ENCODE measurements at places on chromosomes 16 and 17.

DNA sequence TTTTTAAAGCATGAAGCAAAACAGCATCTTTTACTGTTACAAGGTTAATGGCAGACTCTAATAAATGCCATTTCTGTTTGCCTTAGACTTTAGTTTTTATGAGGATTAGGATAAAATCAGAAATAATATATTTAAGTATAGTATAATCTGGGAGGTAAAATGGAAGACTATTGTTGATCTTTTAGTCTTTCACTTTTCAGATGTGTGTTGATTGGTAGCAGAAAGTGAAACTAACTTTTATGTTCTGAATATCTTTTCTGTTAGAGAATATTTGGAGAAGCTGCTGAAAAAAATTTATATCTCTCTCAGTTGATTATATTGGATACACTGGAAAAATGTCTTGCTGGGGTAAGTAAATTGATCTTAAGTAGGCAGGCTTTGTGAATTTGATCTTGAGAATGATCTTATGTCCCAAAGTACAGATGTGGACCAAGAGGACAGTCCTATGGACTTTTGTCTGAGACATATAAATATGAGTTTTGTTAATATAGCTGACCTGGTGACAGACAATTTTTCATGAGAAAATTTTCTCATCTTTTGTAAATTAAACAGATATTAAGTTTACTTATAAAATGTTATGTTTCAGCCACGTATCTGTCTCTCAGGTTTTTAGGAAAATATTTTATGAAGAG is 64.1 kb downstream of the NF1 start:
- DNase-seq, result no peak

DNA sequence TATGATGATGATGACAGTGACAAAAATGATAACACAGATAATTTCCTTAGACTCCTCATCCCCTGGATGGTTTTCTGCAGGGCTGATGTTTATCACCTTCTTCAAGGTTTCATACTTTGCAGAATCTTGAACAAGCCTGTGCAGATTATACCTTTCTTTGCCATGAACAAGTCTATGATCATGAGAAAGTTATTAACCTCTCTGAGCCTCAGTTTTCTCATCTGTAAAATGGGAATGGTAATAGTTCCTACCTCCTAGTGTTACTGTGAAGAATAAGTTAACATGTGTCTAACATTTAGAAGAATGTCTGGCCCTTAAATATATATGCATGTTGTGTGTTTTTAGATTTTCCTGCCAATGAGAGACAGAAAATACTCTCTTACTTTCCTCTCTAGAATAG is 321.8 kb downstream of the SNX29 start:
- DNase-seq, result no peak

- no peak for DNase-seq
Observed at GRCh38 chr16:71542377-71542776, 16.2 kb downstream of the CHST4 start.

DNA sequence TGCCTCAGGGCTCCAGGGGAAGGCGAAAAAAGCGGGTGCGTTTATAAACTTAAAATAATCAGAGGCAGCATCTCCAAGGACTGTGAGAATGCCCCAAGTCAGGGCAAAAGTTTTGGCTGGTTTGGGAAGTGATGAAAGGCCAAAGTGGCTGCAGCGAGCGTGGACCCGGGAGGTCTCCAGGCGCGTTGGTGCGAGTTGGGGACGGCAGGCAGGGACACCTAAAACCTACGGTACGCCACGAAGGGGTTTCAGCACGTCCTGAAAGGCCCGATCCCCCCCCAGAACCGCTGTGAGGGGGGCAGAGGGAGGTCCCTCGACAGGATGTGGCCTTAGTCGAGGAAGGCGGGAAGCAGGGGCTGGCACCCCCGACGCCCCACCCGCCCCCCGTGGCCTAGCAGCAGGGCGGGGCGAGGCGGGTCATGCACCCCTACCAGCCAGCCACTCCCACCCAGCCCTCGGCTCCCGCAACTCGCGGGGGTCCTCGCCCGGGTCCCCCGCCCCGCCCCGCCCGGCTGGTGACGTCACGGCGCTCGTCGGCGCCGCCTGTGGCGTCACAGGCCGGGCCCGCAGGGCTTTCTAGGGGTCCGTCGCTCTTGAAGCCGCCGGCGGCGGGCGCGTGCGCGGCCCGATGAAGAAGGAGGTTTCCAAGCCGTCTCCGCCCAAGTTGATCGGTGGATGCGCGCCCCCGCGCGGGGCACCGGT is at the start of gene MYCBPAP:
TSS of gene MYCBPAP (plus strand) at position 569 of the 702 bp plus-strand sequence. CDS start 236 bp downstream, outside the sequence.
- peak; percentile 86 for DNase-seq

GRCh38 chr16:87252269-87252970 is 64.8 kb downstream of the C16orf95 start:
- no peak for DNase-seq

- no peak for DNase-seq
Observed at GRCh38 chr17:45680360-45680759, 103.8 kb upstream of the CRHR1 start.

DNA sequence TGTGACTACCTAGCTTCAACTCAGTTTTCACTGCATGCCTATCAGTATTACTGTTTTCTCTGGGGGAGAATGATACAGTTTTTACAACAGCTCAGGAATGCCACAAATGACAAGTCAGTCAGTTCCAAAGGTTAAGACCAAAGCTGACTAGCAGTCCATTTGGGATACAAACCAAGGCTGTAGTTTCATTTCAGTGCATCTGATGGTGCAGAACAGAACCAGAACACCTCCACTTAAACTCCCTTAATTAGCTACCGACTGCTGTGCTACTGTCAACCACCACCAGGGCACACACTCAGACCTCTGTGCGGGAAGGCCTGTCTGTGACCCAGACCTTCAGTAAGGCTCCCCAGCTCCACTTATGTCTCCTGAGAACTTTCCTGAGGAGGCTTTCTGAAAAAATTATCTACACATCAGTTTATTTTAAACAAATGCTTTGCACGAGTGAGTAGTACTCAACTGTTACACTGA is 20.4 kb downstream of the NFE2L1 start:
- no peak for DNase-seq

GRCh38 chr16:78122774-78123315 is 23.4 kb downstream of the WWOX start:
- peak; percentile 81 for DNase-seq

GRCh38 chr17:76408037-76408849 is 23.8 kb downstream of the SPHK1 start:
- DNase-seq, result no peak

DNA sequence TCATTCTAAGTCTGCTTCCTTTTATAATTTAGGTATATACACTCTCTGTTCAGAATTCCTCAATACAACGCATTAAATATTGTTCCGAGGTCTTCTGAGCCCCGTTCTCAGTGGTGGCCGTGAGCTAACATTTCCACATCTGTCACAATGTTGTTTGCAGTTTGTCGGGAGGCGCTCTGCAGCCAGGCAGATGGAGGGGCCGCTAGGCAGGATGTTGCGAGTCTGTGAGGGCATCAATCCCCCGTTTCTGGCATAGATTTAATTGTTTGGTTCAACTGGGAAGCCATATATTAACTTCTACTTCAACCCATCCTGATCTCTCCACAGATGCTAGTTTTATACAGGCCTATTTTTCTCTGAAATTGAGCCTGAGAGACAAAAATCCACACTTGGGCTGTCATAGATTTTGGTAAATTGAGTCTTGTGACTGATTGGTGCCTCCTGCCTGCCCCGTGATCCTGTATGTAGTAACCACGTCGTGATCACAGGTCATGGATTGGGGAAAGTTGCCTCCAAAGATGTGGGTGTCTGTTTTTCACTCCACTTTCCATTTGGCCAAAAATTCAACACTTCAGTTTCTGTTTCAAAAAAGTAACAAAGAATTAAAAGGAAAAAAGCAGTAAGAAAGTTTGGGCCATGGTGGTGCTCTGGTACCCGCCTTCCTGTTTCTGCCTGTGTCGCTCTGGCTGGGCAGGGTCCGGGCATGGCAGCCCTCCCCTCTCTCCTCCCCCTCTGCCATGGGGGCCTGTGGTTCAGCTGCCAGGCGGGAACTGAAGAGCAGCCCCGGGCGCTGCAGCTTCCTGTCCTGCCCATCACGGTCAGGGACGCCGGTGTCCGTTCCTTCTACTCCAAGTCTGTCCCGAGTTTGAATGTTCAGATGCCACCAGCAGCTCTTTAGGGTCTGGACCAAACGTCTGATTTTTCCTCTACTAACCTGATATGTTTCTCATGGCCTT is 41.5 kb downstream of the RPTOR start:
- no peak for DNase-seq

DNA sequence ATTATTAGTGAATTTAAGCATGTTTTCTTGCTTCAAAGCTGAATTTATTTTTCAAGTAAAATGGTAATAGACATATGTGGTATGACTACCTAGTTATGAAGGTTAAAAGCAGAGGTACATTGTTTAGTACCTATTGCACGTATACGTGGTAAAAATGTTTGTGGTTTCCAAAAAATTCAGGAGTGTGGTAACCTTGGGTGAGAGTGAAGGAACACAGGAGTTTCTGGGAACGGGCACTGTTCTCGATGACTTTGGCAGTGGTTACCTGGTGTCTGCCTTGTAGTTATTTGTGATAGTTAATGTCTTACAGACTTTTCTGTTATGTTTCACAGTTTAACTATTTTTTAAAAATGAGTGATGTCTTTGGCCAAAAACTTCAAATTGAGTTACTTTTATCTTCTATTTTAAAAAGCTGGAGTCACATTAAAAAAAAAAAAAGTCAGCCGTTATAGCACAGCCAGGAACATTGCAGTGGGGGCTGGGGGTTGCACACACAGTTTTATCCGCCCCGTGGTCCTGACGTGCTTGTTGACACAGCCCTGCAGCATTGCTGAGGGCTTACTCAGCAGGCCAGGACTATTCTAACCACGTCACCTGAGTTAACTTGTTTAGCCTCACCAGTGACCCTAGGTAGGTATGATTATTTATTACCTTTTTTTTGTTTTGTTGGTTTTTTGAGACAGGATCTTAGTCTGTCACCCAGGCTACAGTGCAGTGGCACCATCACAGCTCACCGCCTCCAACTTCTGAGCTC is 10.9 kb downstream of the JPT2 start:
- no peak for DNase-seq

DNA sequence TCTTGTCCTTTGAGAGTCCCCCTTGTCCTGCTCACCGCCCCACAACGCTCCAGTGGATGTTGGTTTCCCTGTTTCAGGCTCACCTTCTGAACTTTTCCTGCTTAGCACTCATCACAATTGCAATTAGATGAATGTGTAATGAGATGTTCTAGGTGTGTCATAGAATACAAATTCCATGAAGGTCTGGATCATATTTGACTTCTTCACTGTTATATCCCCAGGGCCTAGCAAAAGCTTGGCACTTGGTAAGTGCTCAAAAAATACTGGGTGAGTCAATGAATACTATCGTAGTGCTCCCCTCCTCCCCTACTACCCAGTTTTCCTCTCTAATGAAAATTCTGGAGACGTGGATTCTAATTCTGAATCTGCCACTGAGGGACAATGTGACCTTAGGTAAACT is 33.1 kb downstream of the DNAH3 start:
- no peak for DNase-seq

DNA sequence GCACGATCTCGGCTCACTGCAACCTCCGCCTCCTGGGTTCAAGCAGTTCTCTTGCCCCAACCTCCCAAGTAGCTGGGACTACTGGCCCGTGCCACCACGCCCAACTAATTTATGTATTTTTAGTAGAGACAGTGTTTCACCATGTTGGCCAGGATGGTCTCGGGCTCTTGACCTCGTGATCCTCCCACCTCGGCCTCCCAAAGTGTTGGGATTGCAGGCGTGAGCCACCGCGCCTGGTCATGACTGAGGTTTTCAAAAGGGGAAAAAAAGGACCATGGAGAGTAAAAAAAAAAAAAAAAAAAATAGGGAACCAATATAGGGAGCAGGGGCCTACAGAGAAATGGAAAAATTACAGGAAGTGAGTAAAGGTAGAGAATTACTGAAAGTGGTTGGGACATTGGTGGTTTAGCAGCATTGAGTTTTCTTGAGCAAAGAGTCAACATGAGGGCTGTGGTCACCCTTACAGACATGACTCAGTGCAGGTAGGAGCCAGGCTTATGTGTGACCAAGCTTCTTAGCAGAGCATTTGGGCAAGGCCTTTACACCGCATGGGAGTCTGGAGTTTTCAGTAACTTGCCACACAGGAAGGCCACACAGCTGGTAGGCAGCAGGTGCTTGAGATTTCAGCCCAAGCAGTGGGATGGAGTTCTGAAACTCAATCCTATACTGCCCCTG is 447.3 kb downstream of the HS3ST3B1 start:
- no peak for DNase-seq

DNA sequence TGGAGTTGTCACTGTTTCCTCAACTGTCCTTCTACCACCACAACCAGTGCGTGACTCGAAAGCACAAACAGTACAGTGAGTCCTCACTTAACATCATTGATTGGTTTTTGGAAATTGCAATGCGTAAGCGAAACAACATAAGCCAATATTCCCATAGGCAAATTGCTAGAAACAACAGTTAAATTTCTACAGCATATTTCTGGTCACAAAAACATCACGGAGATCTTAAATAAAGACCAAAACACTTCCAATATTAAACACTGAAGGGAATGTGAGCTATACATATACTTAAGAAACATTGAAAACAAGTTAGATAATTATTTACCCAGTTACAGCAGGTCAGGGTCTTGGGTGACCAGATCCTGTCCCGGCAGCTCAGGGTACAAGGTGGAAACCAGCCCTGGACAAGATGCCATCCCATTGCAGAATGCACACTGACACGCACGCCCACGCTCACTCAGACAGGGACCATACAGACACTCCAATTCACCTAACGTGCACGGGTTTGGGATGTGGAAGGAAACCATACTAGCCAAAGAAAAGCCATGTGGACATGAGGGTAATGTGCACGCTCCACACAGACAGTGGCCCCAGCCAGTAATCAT is 4.7 kb downstream of the SLC13A5 start:
- no peak for DNase-seq

DNA sequence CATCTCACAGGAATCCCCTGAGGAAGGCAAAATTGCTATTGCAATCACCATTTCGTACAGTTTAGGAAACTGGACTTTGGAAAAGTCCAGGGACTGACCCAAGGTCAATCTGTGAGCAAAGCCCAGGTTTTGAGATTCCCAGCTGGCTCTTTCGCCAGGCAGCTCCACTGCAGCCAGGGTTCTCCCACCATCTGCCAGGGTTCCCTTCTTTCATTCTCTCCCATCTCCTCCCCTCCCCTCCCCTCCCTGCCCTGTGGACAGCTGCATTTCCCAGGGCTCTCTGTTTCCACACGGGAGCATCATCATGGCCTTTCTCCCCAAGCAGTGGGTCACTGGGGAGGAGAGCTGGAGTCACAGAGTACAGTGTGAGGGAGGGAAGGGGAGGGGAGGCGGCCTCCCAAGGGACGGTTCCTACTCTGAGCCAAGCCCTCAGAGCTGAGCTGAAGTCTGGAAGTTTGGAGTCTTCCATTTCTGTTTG is 11.9 kb upstream of the GSDMA start:
- no peak for DNase-seq

GRCh38 chr16:54538276-54538675 is 251.7 kb upstream of the IRX3 start:
- no peak for DNase-seq

DNA sequence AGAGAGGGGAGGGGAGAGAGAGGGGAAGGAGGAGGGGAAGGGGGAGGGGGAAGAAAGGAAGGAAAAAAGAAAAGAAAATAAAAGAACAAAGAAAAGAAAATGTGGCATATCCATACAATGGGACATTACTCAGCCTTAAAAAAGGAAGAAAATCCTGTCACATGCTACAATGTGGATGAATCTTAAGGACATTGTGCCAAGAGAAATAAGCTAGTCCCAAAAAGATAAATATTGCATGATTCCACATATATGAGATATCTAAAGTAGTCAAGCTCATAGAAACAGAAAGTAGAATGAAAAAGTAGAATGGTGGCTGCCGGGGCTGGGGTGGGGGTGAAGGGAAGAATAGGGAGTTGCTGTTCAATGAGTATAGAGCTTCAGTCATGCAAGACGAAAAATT is 40.4 kb downstream of the CNGB1 start:
- DNase-seq, result no peak

Measured in right lung (tissue), 10 donors.